ENCODE measurements at places on chromosomes 2 and 18.

DNA sequence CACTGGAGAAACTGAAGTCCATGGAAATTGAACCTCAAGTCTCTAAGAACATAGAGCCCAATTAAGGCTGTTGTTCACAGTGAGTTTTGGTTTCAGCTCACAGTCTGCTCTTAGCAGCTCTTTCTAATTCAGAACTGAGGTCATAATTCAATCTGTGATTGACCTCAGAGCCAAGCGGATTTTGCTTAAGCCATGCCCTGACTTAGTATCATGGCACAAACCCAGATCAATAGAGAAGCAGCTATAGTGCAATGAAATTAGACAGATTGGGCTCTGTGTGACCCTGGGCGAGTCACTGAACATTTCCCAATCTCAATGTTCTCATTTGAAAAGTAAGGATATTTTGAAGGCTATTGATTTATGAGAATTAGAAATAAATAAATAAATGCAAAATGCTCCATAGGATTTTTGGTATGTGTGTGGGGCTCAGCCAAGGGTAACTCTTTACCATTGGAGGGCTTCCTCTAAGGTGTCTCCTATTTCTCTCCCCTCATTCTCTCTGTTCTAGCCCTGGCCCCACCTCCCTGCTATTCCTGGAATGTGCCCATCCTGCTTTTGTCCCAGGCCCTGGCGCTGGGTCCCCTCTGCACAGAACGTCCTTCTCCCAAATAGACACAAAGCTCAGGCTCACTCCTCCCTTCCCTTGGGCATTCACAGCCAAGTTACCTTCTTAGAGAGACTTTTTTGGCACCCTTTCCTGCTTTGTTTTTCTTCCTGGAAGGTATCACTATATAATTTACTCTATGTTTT is 239.6 kb downstream of the LPIN1 start:
- DNase-seq = no peak

DNA sequence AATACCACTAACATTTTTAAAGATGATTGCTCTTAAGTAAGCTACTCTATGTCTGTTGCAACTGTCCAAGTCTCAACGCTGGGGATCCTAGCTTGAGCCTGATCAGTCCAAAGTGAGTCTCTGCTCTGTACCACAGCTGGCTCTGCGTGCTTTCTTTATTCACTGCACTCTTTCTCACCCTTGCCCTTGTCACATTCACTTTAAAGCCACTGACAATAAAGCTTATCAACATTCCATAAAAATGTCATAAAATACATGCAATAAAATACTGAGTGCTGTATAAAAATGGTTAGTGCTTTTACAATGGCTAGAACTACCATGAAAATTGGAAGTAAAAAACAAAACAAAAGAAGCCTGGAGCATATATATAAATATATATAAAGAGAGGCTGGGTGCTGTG is 45.5 kb upstream of the LRRTM4 start:
- DNase-seq = no peak

GRCh38 chr2:188573453-188573852 is 281.8 kb downstream of the GULP1 start:
- DNase-seq = no peak

- DNase-seq = no peak
These were observed 135.5 kb upstream of the FANCL start for GRCh38 chr2:58376592-58376991.

DNA sequence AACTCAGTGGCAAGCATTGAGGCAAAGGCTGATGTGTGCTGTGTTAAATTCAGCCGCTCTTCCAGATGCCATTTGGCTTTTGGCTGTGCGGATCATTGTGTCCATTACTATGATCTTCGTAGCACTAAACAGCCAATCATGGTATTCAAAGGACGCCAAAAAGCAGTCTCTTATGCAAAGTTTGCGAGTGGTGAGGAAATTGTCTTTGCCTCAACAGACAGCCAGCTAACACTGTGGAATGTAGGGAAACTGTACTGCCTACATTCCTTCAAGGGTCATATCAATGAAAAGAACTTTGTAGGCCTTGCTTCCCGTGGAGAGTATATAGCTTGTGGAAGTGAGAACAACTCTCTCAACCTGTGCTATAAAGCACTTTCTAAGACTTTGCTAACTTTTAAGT is 195.5 kb upstream of the RAB12 start:
- DNase-seq = no peak

- DNase-seq = no peak
These were observed 675 bp downstream of the GEMIN6 start for GRCh38 chr2:38778687-38779082.

- DNase-seq = no peak
These were observed 431.1 kb upstream of the CDH2 start for GRCh38 chr18:28607991-28608390.

GRCh38 chr2:64277101-64277849 is 133.1 kb upstream of the PELI1 start:
- no peak for DNase-seq

- no peak for DNase-seq
These were observed 140.5 kb downstream of the PTH2R start for GRCh38 chr2:208546860-208547650.

GRCh38 chr2:5538313-5538712 is 153.9 kb upstream of the SOX11 start:
- no peak for DNase-seq

DNA sequence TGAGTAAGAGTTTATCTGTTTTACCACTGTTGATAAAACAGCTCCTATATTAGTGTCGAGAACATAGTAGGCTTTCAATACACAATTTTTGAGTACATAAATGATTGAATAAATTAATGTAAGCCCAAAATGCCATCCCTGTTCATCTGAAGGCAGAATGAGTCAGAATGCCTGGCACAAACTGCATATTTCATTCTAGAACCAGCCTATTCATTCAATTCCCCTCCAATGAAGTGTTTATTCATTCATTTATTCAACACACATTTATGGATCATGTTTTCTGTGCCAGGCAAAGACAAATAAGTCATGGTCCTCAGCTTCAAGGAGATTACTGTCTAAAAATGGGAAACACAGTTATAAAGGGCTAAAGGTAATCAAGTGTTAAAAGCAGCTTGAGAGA is 22.8 kb upstream of the LCLAT1 start:
- DNase-seq = no peak

GRCh38 chr2:149082735-149083134 is 44.2 kb downstream of the LYPD6B start:
- no peak for DNase-seq

DNA sequence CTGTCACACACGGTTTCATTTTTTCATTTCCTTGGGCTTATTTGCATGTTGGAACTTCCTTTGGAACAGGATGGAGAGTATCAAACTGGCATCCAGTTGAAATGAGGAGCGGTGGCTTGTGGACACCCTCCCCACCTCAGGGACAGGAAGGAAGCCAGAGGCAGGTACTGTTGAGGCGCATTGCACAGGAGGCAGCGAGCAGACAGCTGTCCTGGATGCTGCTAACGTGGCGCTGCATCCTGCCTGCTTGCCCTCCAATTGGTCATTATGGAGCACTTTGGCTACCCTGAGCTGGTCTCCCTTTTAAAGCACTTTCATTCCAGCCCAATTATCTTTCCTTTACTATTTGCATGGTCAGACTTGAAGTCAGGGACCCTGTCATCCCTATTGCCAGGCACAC is 80.7 kb upstream of the ITGA4 start:
- no peak for DNase-seq

GRCh38 chr18:27995770-27996502 is 181.0 kb downstream of the CDH2 start:
- DNase-seq = no peak

GRCh38 chr2:141766225-141766624 is 364.6 kb downstream of the LRP1B start:
- DNase-seq = no peak

GRCh38 chr2:96369186-96369585 is 33.6 kb downstream of the NCAPH start:
- no peak for DNase-seq

DNA sequence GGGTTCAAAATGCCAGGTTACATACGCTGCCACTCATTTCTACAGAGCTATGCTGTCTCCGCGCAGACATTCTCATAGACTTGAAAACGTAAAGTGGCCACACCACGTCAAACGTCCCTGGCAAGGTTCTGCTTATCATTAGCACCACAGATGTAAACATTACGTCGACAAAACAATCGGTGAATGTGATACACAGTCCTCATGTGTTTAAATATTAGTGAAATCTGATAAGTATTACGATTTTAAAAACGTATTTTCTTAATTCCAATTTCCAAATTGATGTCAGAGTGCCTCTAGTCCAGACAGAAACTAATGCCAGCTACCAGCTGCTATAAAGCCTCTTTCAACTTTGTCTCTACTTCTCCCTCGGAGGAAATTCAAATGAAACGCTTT is 1.2 kb downstream of the STK17B start:
- DNase-seq = no peak

GRCh38 chr2:48131539-48132270 is 225.4 kb upstream of the FBXO11 start:
- DNase-seq = no peak

DNA sequence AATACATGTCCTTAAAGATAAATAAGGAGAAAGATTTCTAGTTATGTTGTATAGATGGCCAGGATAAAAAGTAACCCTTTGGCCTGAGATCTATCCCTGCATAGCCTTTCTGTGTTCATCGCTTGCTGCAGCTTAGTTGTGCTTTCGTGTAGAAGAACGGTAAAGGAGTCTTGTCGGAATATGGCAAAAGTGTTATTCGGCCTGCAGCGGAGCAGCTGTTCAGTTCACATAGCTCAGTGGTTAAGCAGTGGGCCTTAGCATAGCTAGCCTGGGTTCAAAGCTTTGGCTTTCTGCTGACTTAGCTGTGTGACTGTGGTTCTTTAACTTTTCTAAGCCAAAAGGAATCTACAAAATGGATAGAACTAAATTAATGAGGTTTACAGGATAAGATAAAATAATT is 55.4 kb downstream of the MALT1 start:
- DNase-seq = no peak

DNA sequence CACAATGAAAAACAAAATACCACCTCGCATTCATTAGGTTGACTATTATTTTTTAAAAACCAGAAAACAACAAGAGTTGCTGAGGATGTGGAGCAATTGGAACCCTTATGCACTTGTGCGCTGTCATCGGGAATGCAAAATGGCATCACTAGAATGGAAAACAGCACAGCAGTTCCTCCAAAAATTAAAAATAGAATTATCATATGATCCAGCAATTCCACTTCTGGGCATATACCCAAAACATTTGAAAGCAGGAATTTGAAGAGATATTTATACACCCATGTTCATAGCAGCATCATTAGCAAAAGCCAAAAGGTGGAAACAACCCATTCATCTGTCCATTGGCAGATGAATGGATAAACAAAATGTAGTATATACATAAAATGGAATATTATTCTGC is 11.9 kb upstream of the NMUR1 start:
- no peak for DNase-seq

DNA sequence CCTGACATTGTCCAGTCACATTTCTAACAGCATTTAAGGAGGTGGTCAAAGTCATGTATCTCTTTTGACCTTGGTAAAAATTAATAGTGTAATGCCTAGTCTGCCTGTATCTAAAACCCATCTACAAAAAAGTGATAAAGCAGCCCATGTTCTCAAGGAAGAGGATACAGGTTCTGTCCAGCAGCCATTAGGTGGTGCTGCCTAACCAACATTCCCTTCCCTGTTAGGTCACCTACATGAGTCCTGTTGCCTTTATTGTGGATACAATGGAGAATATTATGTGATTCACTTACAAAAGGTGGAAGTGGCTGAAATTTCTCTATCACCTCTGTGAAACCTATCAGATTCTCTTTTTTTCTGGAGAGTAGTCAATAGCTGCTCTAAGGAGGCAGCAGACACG is 52.5 kb downstream of the AQP4 start:
- no peak for DNase-seq

- DNase-seq = no peak
These were observed 294.6 kb upstream of the SESTD1 start for GRCh38 chr2:179559108-179559806.

DNA sequence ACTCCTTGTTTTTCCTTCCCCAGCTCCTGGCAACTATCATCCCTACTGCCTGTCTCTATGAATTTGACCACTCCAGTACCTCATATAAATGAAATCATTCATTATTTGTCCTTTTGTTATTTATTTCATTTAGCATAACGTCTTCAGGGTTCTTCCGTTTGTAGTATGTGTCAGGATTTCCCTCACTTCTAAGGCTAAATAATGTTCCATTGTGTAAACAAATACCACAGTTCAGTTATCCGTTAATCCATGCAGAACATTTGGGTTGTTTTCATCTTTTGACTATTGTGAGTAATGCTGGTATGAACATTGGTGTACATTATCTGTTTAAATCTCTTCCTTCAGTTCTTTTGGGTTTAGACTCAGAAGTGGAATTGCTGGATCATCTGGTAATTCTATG is 18.8 kb downstream of the DYNC2LI1 start:
- no peak for DNase-seq
